Erythroblast (primary cell): ENCODE measurements at places on chromosomes 6 and 20.

- DNase-seq = no peak
Observed at GRCh38 chr20:17679941-17680835, 1.9 kb downstream of the RRBP1 start.

DNA sequence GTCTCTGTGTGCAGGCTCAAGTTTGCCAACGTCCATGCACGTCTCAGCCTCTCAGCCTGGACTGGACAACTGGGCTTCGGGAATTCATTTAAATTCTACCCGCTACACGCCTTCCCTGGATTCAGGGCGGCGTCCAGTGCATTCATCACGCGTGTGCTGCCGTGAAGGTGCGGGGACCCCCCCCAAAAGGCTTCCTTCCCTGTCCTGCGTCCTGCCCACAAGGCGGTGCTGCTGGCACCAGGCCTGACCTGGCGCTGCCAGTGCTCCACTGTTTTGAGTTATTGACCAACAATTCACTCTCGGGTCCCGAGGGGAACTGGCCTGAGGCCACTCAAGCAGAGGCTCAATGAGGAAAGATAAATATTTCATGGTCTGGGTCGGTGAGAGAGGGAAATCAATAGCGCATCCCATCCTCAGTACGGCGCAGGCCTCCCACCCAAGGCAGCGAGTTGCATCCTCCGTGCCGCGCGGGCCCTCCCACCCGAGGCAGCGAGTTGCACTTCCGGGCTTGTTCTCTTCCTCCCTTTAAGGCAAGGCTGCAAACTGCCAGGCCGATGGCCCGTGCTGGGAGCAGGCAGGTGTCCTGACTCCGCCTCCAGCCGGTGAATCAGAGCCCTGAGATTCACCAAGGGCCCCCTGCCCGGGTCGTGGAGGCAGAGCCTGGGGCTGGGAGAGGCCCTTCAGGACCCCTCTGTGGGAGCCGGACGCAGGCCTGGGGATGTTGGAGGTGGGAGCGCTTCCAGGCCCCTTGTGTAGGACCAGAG lies 22.8 kb upstream of the BHLHE23 start:
- DNase-seq = no peak

DNA sequence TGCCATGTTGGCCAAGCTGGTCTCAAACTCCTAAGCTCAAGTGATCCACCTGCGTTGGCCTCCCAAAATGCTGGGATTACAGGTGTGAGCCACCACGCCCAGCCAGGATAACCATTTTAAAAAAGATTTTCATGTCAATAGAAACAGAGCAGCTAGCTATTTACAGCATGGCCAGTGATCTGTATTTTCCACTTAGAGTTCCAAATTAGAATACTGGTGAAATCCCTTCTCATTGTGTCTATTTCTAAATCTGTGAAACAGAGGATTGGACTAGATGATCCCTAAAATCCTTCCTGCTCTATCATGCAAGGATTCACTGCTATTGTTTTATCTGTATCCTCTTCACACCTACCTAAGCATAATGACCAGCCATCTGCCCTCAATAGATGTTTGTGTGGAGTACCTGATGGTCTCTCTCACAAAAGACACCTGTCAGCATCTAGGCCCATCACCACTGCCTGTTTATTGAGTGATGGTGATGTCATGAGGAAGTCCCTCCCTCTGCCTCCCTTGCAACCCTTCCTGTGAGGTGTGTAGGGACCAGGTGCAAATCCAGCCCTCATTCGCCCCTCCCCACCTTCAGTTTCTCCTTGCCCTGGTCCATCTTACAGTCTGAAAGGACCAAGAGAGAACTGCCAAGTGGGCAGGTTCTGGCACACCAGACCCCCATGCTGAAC lies 26.5 kb upstream of the SMIM29 start:
- DNase-seq = no peak

GRCh38 chr6:48325701-48326100 lies 214.7 kb upstream of the PTCHD4 start:
- no peak for DNase-seq

GRCh38 chr6:100461278-100461916 lies 3.3 kb downstream of the SIM1 start:
- DNase-seq = no peak
